MG63 (cell line): ENCODE measurements at places on chromosomes 12 and 14. TPM values are rescaled to one million over a fixed set of nuclear protein-coding genes. Genes with fewer than 3 reads are reported as not detected.
A peak's percentile ranks its signal among the peaks of the same experiment; 100 is the strongest.

The SLCO1B1 gene
- total RNA-seq: not detected in 2 replicates

The POTEG gene
- total RNA-seq: not detected in 2 replicates

The GALNT4 gene
- 3.5 and 5.3 TPM in 2 replicates for total RNA-seq

The MANSC1 gene
- total RNA-seq: 0.92 TPM in 1 of 2 replicates, not detected in the other

The CIROP gene
- not detected in 2 replicates for total RNA-seq

The OR10AD1 gene
- total RNA-seq: not detected in 2 replicates

The RDH5 gene
- total RNA-seq: 3.1 and 5.0 TPM in 2 replicates

The EID3 gene
- total RNA-seq: 6.0 and 6.8 TPM in 2 replicates

The ERP27 gene
- total RNA-seq: not detected in 2 replicates

The CCDC198 gene
- not detected in 2 replicates for total RNA-seq

DNA sequence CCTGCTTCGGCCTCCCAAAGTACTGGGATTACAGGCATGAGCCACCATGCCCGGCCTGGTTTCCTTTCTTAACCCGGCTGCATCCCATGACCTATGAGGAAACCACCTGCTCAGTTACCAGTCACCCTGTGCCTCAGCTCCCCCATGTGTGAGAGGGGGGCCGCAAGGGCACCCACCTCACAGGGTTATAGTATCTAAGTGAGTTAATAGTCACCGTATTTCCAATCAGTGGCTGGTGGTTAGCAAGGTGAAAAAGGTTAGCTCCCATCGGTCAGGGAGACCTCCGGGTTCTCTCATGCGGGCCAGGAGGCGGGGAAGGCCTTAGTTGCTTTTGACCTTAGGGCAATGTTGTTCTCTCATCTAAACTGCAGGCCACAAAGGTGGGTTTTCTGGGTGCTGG, 6.7 kb downstream of the LRP1 start:
- DNase-seq: no peak

- DNase-seq: no peak
Measured at GRCh38 chr12:27434673-27435565, 11.6 kb upstream of the SMCO2 start.

DNA sequence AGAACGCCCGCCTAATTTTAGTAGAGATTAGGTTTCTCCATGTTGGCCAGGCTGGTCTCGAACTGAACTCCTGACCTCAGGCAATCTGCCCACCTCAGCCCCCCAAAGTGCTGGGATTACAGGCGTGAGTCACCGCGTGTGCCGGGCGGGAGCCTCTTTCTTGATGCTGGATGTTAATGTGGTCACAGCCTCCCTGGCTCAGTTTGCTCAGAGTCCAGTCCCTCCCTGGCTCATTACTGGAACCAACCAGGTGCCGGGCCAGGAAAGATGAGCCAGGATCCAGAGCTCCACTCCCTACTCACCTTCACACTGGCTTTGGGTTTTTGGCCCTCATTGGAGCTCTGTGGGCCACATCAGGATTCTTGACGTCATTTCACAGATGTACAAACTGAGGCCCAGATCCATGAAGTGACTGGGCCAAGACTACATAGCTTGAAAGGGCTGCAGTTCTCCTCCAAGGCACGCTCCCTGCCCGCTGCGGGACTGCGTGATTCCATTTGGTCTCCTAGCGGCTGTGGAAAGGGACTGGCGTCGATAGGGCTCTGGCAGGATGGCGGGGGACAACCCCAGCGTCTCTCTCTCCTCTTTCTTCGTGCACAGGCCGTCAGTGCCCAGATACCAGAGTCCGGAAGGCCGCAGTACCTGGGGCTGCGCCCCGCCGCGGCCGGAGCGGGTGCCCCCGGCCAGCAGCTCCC, 5.1 kb upstream of the SHMT2 start:
- DNase-seq: no peak

DNA sequence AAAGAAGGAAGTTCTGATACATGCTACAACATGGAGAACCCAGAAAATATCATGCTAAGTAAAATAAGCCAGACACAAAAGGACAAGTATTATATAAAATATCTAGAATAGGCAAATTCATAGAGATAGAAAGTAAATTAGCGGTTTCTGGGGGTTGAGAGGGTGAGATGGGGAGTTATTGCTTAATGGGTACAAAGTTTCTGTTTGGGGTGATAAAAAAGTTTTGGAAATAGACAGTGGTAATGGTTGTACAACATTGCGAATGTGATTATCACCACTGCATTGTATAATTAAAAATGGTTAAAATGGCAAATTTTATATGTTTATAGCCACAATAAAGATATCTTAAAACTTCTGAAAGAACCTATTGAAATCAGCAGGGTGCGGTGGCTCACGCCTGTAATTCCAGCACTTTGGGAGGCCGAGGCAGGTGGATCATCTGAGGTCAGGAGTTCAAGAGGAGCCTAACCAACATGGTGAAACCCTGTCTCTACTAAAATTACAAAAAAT, 15.0 kb downstream of the ZBTB25 start:
- no peak for DNase-seq

DNA sequence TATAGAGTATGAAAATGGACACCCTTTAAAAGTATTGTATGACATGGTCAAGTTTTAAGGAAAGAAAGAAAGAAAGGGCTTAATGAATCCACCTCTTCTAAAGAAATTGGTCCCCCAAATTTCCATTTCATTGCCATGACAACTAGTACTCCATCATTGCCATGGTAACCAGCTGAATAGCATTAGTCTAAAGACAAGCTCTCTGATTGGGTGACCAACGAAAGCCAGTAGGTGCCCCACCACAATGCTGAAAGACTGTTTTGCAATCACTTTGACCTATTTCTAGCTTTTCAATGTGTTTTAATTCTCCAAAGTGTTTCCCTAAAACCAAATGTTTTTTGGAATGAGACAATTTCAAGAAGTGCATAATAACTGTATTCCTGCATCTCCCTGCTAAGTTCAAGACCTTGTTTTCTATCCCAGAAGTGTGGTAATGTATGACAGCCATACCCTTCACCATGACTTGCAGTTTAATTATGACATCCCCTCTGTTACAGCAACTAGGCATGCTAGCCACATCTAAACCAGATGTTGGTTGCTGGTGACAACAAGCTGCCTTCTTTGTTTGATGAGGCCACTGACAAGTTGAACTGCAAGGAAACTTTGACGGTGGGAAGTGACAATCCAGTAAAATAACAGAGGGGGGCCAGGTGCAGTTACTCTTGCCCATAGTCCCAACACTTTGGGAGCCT, 46.7 kb downstream of the KICS2 start:
- no peak for DNase-seq

DNA sequence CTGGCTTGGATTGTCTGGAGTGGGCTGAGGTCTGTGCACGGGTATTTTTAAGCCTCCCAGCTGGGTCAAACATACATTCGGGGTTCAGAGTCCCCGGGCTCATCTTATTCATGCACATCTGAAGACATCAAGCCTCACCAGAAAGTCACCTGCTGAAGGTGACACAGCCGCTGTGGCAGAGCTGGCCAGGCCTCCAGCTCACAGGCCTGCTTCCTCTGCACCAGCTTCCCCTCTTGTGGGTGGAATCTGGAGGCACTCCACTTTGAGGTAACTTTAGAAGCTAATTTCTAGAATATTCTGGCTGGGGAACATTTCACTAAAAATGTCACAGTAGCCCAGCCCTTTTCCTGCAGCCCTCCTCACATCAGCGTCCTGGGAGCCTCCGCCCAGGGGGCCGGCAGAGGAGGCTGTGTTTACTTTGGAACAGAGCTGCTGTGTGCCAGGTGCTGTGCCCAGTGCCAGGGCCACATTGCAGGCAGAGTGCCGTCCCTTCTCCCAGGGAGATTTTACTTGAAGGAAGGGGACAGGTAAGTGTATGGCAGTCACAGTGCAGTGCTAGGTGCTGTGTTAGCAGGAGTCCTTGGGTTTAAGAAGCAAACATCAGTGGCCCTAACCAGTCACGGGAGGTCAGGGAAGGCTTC, 62.2 kb downstream of the TSPAN11 start:
- no peak for DNase-seq

GRCh38 chr14:74934041-74934440, 11.0 kb upstream of the RPS6KL1 start:
- no peak for DNase-seq

- no peak for DNase-seq
Measured at GRCh38 chr12:17206553-17206952, 600.6 kb upstream of the LMO3 start.

- DNase-seq: no peak
Measured at GRCh38 chr12:109573914-109574244, 285 bp downstream of the MVK start.

DNA sequence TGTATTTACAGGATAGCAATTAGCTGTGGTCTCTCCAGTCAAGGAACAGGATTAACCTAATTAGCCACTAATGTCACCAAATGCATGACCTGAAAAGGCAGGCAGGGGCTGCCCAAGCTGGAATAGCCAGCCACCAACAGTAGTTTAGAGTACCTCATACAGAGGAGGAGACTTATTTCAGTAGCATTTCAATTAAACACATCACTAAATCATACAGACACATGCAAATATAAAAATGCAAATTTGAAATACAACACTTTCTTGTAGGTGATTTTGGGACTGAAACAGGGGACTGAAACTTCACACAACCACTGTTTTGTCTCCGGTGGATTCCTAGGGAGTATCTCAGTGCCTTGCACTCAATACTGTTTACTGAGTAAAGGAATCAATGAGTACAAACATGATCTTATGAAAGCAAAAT, 636 bp upstream of the IFNG-AS1 start:
- no peak for DNase-seq

DNA sequence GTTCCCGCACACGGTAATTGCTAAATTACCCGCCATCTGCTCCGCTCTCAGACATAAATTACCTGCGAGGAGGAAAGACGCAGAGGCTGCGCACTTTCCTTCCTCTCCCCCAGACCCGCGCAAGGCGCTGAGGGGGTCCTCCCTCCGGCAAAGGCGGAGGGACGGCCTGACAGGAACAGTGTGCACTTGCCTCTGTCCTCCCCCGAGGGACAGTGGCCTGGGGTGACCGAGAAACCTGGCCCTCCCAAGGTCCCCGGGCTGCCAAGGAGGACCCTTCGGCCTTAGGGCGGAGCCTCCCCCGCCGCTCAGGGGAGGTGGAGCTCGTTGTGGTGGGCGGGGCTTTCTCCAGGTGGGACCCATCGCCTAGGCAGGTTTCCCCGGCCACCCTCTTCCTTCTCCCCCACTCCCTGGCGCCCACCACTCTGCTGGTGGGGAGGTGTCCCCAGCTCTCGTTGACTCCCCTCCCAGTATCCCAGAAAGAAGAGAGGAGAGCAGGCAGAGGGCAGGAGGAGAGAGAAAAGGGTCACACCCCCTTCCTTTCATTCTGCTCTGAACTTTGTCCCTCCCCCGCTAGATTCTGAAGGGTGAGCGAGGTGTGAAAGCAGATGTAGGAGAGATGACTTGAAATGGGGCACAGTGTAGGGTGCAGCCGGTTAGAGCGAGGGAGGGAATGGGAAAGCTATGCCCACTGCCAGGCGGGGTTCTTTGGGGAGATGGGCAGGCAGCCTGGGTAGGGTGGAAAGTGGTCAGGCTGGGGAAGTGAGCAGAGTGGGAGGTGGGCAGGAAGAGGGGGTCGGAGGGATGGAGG, 11.4 kb upstream of the CALCOCO1 start:
- DNase-seq: no peak

DNA sequence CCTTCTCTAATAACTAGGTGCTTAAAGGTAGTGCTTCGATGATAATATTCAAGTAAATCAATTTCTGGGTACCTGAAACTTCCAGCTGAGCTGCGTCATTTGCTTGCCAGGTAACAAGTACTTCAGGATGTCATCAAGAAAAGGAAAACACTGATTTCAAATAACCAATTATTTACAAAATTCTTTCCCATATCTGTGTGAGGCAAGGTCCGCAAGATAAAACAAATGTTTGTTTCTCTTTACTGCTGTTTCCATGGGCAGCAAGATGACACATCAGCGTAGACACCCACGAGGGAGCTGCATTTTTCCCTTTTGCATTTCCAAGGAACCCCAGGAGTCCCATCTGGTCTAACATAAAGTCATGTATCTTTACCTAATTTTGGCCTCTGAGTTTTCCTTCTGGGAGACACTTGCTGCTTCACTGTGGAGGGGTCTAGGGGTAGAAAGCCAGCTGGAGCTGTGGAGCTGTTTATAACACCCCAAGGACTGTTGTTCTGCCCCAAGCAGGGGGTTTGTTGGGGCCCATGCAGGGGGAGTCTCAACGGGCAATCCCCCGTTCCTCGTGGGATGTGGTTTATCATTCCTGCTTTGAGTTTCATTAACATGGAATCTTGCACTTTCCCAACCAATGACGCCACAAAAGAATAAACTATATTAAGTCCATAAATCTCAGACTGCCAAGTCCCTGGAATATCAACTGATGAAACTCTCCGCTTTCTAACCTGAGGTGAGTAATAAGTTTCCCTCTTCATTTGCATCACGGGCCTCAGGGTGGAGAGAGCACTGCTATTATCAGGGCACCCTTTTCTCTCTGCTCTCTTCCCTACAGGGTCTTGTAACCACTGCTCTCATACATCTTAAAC, 112.8 kb upstream of the PELI2 start:
- DNase-seq: peak; percentile 26

DNA sequence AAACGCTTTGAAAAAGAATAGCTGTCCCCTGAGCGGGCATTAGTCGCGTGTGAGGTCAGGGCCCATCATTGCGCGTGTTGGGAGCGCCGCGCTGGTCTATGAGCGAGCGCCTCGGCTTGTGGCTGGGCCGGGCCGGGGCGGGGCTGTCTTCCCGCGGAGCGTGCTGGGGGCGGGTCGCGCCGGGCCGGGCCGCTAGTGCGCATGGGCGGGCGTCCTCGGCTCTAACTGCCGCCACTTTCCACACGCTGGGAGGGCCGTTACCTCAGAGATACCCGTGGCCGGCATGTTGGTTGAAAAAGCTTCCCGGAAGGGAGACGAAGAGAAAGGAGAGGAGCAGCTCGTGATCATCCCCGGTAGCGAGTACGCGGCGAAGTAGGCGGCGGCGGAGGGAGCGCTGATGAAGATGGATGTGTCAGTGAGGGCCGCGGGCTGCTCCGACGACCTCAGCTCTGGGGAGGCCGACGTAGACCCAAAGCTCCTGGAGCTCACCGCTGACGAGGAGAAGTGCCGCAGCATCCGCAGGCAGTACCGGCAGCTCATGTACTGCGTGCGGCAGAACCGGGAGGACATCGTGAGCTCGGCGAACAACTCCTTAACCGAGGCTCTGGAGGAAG, at the start of gene EID3:
Gene EID3, plus strand, starts transcription at position 202 of the 614 bp plus-strand sequence. Its CDS starts 196 bp downstream, at position 398.
- DNase-seq: peak; percentile 90

DNA sequence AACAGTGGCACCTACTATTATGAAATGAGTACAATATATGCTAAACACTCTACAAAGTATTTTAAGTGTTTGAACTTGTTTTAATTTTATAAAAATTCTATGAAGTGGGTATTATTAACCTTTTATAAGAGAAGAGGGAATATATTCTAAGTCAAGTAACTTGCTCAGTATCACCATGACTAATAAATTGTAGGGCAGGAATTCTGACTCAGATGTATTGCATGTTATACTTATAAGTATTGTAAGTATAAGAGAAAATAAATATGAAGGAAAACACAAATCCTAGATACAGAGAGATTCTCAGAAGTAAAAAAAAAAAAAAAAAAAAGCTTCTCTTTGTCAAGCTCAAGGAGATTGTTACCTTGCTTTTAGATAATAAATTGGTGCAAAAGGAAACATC, 893.2 kb downstream of the SLC16A7 start:
- DNase-seq: no peak

GRCh38 chr12:1161197-1161596, 170.2 kb downstream of the ERC1 start:
- no peak for DNase-seq

- DNase-seq: no peak
Measured at GRCh38 chr14:64147126-64147790, 146.9 kb downstream of the ESR2 start.
